Transverse colon (tissue), 4 donors: ENCODE measurements at places on chromosomes 6 and 20. TPM values are rescaled to one million over a fixed set of nuclear protein-coding genes. Genes with fewer than 3 reads are reported as not detected.

The SLC35D3 gene
- not detected for total RNA-seq

The TOX2 gene
- total RNA-seq = 3.2 TPM

The SAMD3 gene
- not detected for total RNA-seq

The PXDC1 gene
- 65.1 TPM for total RNA-seq

The GRIK2 gene
- total RNA-seq = not detected

The FAXC gene
- 0.75 TPM for total RNA-seq

The TRAPPC3L gene
- total RNA-seq = not detected

The TTK gene
- 9.4 TPM for total RNA-seq

The SLC44A4 gene
- 149 TPM for total RNA-seq

The EYS gene
- 0.41 TPM for total RNA-seq

The TMC2 gene
- not detected for total RNA-seq

GRCh38 chr20:59328071-59328470, 27.7 kb downstream of the EDN3 start:
- H3K27ac ChIP-seq = no peak overlapping the region
- DNase-seq = no peak
- H3K4me3 ChIP-seq = no peak overlapping the region
- H3K27me3 ChIP-seq = peaks cover 17% of the 10 kb centered on the region

GRCh38 chr6:162821102-162821501, 93.3 kb downstream of the PACRG start:
- H3K4me3 ChIP-seq = no peak overlapping the region
- no peaks in the 10 kb centered on the region for H3K27me3 ChIP-seq
- H3K27ac ChIP-seq = no peak overlapping the region
- H3K36me3 ChIP-seq = no peaks in the 10 kb centered on the region

- H3K27ac ChIP-seq = no peak overlapping the region
- H3K4me1 ChIP-seq = peaks cover 11% of the 10 kb centered on the region
- no peak overlapping the region for H3K4me3 ChIP-seq
- no peaks in the 10 kb centered on the region for H3K36me3 ChIP-seq
Measured at GRCh38 chr6:45505470-45505869, 127.7 kb upstream of the SUPT3H start.

- no peaks in the 10 kb centered on the region for H3K27me3 ChIP-seq
- DNase-seq = peak; percentile 41
- H3K27ac ChIP-seq = peak overlapping the region; percentile 68
- H3K36me3 ChIP-seq = no peaks in the 10 kb centered on the region
- H3K4me1 ChIP-seq = peaks cover 21% of the 10 kb centered on the region
Measured at GRCh38 chr20:25297141-25297905, 49.4 kb downstream of the PYGB start.

- no peak overlapping the region for H3K4me3 ChIP-seq
- peak; percentile 41 for DNase-seq
- no peaks in the 10 kb centered on the region for H3K36me3 ChIP-seq
Measured at GRCh38 chr6:4732691-4733315, 43.4 kb upstream of the CDYL start.

DNA sequence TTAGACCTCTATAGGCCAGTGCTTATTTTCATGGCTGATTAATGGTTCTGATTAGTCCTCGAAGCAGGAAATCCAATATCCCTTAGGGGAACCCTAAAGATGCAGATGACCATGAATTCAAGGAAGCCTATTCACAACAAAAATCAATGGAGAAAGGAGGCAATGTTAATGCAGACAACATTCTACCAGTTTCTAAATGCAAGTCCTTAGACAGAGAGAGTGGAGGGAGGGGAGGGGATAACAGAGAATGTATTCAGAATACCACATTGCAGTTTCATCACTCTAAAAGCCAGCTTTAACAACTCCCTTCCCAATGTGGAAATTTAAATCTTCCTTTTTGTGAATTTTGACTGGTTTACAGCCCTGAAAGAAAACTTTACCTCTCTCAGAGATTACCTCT, 87.1 kb upstream of the POU3F2 start:
- no peak overlapping the region for H3K27ac ChIP-seq
- no peak for DNase-seq
- H3K4me1 ChIP-seq = no peaks in the 10 kb centered on the region
- no peak overlapping the region for H3K4me3 ChIP-seq
- H3K36me3 ChIP-seq = no peaks in the 10 kb centered on the region

DNA sequence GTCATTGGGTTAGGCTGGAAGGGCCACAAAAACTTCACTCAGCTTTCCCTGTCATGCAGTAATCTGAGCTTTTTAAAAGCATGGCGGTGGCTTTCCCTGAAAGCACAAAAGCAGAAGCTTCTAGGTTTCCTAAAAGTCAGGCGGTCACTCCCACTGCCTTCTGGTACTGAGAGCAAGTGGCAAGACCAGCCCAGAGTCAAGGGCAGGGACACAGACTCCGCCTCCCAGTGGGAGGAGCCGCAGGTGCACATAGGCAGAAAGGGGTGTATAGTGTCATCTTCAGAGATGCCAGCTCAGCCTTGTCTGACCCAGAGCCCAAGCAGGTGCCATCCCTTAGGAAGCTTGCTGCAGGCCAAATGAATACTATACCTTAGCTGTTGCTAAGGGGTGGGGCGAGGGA, 18.0 kb upstream of the PACSIN1 start:
- DNase-seq = peak; percentile 19
- no peaks in the 10 kb centered on the region for H3K36me3 ChIP-seq
- H3K4me1 ChIP-seq = no peaks in the 10 kb centered on the region
- no peaks in the 10 kb centered on the region for H3K27me3 ChIP-seq

DNA sequence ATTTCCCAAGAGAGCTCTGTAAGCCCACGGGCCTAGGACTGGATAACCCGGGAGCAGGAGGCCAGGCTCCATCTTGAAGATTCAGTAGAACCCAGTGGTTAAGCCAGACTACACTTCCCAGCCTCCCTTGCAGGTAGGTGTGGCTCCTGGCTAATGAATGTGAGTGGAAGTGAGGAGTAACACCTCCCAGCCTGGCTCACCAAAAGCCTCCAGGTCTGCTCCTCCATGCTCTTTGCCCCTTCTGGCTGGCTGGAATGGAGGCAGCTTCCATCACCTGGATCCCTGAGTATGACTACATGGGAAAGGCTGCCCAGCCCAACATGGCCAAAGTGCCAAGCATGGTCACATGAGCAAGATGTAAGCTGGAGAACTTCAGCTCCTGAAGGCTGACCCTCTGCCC, 9.7 kb downstream of the LRRN4 start:
- H3K27me3 ChIP-seq = no peaks in the 10 kb centered on the region
- H3K36me3 ChIP-seq = peaks cover 13% of the 10 kb centered on the region
- no peak overlapping the region for H3K4me3 ChIP-seq
- H3K4me1 ChIP-seq = no peaks in the 10 kb centered on the region
- DNase-seq = no peak

- DNase-seq = no peak
- H3K4me1 ChIP-seq = no peaks in the 10 kb centered on the region
- no peaks in the 10 kb centered on the region for H3K36me3 ChIP-seq
- no peak overlapping the region for H3K27ac ChIP-seq
- no peak overlapping the region for H3K4me3 ChIP-seq
Measured at GRCh38 chr6:136897071-136897470, 25.0 kb upstream of the SLC35D3 start.

DNA sequence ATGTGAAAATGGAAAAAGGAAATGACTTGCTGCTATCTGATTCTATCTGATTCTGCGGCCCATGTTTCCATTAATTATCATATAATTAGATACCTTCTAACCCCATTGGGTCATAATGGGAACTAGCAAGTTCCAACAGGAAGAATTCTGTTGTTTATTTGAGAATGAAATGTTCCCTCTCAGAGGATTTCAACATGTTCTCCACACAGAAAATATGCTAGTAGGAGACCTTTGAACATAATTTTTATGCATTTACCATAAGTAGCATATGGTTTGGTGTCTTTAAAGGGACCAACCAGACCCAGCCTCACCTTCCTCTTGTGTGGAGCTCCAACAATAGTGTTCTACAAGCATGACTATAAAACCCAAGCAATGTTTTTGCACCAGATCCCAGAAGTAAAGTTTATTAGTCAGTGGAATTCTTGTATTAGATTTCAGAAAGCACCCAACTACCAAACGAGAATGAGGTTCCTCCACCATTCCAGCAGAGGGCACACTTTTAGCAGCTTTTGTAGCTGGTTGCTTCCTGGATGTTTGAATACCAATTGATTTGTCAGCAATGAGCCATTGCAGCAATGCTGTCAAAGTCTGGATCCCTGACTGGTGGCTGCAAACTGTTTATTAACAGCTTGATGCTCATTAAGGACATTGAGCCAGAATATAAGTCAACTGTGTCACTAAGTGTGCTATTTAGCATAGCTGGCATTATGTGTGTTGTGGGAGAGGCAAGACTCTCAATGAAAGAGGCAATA, 143.6 kb upstream of the GJE1 start:
- no peak overlapping the region for H3K27ac ChIP-seq
- H3K36me3 ChIP-seq = no peaks in the 10 kb centered on the region
- no peak for DNase-seq
- no peaks in the 10 kb centered on the region for H3K27me3 ChIP-seq
- H3K4me1 ChIP-seq = no peaks in the 10 kb centered on the region
- H3K4me3 ChIP-seq = no peak overlapping the region

DNA sequence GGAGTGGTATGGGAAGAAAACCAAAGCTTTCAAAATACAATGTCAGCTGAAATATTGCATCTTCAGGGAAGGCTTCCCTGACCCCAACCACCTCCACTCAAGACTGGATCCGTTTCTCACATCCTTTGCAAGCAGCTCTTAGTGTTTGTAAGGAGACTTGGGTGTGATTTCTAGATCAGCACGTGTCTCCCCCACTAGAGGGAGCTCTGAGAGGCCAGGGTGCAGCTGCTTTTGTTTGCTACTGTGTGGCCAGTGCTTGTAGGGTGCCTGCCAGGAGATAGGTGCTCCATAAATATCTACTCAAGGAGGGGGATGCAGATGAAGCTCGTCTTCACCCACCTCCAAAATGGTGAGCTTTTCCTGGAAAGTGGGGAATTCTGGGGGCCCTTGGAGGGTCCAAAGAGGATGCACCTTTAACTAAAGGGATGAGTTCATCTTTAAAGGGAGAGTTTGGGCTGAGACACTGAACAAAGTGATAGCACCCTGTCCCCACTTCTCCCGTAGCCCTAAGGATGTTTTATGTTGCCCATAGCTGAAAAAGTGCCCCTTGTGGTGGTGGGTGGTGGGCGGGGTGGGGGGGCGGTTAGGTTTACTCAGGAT, 52.6 kb upstream of the MAFB start:
- peak; percentile 51 for DNase-seq
- H3K27me3 ChIP-seq = peaks cover 10% of the 10 kb centered on the region
- H3K4me1 ChIP-seq = no peaks in the 10 kb centered on the region
- no peaks in the 10 kb centered on the region for H3K36me3 ChIP-seq
- no peak overlapping the region for H3K4me3 ChIP-seq

GRCh38 chr6:158154816-158155215, 13.2 kb downstream of the SERAC1 start:
- no peaks in the 10 kb centered on the region for H3K36me3 ChIP-seq
- no peaks in the 10 kb centered on the region for H3K27me3 ChIP-seq
- no peak overlapping the region for H3K27ac ChIP-seq

GRCh38 chr6:153484056-153484455, 353.0 kb upstream of the RGS17 start:
- H3K36me3 ChIP-seq = no peaks in the 10 kb centered on the region
- no peaks in the 10 kb centered on the region for H3K4me1 ChIP-seq
- H3K4me3 ChIP-seq = no peak overlapping the region
- H3K27ac ChIP-seq = no peak overlapping the region
- no peak for DNase-seq

DNA sequence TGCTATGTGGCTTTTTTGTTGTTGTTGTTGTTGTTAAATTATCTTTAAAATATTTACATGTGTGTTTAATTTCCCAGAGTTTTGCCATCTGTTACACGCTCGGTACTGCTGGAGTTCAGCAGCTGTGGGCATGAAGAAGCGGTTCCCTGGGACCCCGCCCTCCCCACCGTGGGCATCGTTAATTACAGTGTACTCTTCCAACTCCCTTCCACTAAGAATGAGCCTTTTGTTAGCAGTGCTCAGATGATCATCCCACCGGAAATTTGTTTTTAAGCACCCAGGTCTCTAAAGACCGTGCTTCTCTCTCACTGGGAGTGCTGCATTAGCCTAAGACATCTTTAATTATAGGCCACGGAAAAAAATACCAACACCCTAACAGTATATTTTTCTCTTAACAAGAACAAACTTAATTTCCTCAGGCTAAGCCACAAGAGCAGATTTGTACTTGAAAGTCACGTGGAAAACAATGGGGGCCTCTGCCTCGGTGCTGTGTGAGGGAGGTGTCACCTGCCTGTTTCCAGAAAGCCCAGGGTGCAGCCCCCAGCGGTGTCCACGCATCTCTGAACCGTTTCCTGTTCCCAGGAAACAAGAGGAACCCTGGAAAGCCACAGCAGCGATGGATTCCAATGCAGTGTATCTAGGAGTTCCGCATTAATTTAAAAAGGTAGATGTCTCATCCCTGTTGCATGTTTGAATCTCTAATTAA, 113.3 kb upstream of the FRMD1 start:
- peaks cover 16% of the 10 kb centered on the region for H3K4me1 ChIP-seq
- no peak for DNase-seq
- no peak overlapping the region for H3K27ac ChIP-seq
- no peaks in the 10 kb centered on the region for H3K36me3 ChIP-seq
- H3K27me3 ChIP-seq = no peaks in the 10 kb centered on the region
- H3K4me3 ChIP-seq = no peak overlapping the region

GRCh38 chr6:3390698-3391097, 66.2 kb downstream of the SLC22A23 start:
- H3K27ac ChIP-seq = peak overlapping the region; percentile 76
- no peaks in the 10 kb centered on the region for H3K36me3 ChIP-seq
- DNase-seq = peak; percentile 88
- H3K4me1 ChIP-seq = peaks cover 16% of the 10 kb centered on the region
- no peaks in the 10 kb centered on the region for H3K27me3 ChIP-seq

DNA sequence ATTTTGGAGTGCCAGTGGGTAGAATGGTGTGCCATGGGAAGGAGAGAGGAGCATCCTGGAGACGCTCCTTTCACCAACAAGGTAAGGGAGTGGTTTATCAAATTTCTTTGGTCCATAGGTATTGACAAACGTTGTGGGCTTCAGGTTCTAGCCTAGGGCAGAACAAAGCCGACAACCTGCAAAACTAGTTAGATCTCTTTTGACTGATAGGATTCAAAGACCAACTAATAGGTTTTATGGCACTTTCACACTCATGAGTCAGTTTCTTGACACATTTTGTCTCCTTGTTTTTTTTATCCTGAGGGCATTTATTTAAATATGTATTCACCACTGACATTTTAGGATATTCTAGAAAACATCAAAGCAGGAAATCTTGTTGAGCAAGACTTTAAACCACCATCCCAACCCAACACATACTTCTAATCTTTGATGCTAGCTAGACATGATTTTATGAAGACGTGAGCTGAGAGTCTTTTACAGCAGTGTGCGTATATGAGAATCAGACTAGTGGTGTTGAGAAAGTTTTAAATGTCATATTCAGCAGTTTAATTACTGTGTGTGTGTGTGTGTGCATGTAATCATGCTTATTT, 370.4 kb upstream of the HSF2 start:
- H3K4me1 ChIP-seq = no peaks in the 10 kb centered on the region
- H3K36me3 ChIP-seq = no peaks in the 10 kb centered on the region
- H3K27ac ChIP-seq = no peak overlapping the region

- no peaks in the 10 kb centered on the region for H3K4me1 ChIP-seq
- no peaks in the 10 kb centered on the region for H3K36me3 ChIP-seq
- DNase-seq = no peak
Measured at GRCh38 chr6:123604067-123604466, 32.7 kb downstream of the TRDN start.
